ENCODE measurements at places on chromosomes 3 and 15.

DNA sequence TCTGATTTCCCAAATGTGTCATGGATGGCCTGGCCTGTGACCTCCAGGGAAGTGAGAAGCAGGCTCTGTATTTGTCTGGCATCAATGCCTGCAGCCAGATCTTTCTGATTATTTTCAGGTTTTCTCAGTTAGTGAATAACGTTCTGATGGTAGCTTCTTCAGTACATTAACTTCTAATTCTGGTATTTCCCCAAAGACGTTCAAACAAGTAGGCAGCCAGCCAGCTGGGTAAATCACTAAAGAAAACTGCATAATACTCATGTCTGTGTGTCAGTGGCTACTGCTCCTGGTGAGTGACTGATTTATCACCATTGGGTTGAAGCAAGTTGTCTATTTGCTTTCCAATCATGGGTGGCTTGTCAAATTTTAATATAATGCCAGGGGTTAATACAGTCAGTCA, 162.6 kb upstream of the PFN2 start:
- no peak for DNase-seq

DNA sequence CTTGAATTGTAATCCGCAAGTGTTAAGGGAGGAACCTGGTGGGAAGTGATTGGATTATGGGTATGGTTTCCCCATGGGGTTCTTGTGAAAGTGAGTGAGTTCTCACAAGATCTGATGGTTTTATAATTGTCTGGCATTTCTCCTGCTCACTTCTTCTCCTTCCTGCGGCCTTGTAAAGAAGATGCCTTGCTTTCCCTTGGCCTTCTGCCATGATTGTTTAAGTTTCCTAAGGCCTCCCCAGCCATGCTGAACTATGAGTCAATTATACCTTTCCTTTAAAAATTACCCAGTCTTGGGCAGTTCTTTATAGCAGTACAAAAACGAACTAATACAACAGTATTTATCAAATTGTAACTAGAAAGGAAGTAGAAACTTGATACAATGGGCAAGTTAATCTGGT, 31.9 kb downstream of the IFT57 start:
- no peak for DNase-seq

DNA sequence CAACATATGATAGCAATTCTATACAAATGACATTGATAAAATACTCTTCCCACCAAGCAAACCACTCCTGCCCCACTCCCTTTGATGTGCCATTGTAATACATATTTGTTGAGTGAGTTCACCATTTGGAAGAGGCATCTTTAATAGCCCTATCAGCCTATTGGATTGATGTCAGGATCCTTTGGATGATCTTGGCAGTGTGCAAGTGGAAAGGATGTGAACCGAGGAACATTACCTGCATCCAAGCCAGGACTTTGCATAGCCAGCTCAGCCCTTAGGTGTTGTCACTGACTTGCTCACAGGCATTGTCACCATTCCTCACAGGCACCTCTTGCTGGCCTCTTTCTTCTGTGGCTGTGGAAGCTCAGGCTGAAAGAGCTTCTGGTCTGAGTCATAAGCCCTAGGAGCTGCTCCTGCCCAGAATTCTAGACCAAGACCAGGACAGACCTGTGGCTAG, 16.5 kb upstream of the TIMP4 start:
- no peak for DNase-seq

GRCh38 chr3:197961582-197961945, 1.5 kb downstream of the LMLN start:
- no peak for DNase-seq

DNA sequence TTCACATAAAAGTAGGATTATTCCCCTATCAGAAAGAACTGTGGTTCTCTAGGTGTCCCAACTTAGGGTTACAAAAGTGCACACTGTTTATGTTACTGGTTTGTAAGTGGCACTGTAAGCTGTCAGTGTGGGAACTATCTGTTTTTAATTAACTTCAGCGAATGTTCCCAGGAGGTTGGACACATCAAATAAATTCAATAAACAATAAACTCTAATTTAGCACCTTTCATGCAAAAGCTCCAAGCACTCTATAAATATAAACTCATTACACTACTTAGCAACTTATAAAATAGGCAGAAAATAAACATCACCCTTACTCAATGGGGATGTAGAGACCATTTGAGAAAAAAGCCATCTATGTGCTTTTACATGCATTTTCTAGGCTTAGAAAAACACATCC, 168.4 kb upstream of the SLC2A2 start:
- DNase-seq = no peak

GRCh38 chr15:51049081-51049480, 45.6 kb downstream of the TNFAIP8L3 start:
- no peak for DNase-seq

- DNase-seq = no peak
These were observed 16.3 kb downstream of the ZBTB38 start for GRCh38 chr3:141384575-141384974.

DNA sequence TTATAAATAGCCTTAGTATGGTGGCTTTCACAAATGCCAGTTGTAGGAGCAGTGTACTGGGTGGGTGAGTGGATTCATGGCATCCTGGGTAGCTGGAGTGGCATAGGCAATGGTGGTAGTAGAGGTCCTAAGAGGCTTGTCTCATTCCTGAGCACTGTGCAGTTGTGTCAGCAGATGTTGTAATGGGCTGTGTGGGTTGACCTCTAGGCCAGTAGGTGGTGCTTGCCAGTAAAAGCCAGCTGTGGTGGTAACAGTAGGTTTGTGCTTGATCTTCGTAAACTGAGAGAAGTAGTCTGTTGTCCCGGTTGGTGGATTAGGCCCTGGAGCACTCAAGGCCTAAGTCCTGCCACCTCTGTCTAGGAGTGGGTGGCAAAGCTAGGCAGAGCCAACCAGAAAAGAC, 149.7 kb upstream of the SUCLG2 start:
- no peak for DNase-seq

DNA sequence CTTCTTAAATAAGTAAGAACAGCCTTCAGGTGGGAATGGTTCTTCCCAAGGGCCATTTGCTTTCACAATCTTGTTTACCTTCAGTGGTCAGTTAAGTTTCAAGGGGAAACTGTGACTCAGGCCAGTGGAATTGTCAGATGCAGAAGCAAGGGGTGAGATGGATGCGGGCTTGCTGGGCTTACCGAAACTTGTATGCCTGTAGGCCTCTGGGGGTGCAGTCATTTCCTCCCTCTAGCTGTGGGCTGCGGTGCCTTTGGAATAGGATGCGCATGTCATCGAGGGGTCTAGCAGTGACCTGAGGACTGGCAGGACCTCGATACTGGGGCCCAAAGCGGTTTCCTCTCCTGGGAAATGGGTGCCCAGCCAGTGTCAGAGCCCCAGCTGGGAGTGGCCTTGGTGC, 121.6 kb downstream of the EEFSEC start:
- DNase-seq = no peak

- no peak for DNase-seq
These were observed 10.7 kb downstream of the KNSTRN start for GRCh38 chr15:40392986-40393948.

GRCh38 chr15:69610277-69610676, 157.7 kb downstream of the RPLP1 start:
- no peak for DNase-seq

DNA sequence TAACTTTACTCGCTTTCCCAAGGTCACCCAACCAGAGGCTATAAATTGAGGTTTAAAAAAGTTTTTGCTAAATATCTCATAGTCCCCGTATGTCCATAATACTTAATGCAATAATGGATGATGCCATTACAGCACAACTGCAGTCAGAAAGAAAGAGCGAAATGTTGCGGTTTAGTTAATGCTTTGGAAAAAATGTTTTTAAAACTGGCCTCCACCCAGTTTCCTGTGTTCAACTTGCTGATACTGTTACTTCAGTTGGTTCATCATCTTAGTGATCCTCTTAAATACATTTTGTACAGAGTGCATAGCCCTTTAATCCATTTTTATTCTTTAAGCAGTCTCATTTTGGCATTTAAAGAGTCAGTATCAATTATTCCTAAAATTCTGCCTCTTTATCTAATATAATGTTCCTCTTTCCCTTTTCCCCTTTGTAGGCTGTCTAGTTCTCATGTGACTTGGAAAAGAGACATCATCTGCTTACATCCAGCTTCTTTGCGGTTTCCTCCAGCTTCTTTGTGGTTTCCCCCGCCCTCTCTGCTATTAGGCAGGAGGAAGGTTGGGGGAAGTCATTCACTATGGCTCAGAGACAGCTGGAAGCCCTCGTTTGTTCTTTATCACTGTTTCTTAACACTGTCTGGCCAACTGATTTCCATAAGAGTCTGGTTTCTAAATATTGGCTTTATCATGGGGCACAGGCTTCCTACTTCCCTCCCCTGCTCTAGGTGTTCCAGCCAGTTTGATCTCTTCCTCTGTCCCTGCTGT, 154.3 kb downstream of the GOLIM4 start:
- DNase-seq = no peak

GRCh38 chr3:144033863-144034262, 62.2 kb downstream of the DIPK2A start:
- DNase-seq = no peak

DNA sequence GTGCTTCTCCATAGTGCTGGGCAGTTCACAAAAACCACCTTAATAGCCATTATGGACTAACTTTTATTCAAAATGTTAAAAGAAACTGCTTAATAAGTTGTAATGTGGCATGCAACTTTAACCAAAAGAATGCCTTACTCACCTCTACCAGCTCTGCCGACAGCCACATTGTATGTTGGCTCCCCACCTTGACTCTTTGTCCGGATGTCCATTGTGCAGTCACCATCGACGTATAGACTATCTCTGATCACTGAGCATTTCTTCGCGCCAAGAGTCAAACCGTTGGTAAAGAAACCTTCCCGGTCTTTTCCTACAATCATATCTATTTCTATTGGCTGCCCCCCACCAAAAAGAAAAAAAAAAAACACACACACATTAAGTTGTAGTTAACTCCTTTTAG, 2.5 kb downstream of the PFN2 start:
- DNase-seq = no peak

DNA sequence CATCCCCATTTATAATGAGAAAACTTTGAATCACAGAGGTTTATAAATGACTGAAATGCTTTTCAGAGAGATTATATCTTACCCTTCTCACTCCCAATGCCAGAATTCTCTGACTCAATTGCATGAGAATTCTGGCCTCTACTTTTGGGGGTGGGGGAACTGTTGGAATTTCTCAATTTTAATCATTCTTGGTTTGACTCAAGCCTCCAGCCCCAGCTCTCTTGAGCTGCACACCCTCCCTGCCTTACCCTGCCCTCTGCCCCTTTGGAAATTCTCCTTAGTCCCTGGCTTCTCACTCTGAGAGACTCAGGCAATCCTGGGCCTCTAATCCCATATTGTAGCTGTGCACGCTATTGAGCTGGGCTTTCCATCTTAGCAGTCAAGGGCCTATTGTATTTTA, 44.2 kb downstream of the ZNF589 start:
- DNase-seq = no peak

- DNase-seq = no peak
These were observed 7.4 kb upstream of the SH3BP5 start for GRCh38 chr3:15339786-15340215.

DNA sequence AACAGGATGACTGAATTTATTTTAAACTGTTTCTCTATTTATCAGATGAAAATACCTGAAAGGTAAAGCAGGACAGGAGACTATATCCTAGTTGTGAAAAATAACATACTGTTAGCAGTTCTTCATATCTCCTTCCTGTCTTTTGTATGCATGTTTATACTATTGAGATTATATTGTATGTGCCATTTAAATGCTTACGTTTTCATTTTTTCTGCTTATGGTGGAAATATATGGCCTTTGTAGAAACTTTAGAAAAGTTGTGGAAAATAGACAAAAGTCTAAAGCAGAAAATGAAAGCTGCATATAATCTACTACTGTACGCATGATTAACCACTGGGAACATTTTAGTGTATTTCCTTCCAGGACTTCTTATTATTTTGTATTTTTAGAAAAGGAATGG, 2.1 kb upstream of the PPM1L start:
- no peak for DNase-seq

GRCh38 chr3:51706788-51707731, at the start of gene GRM2:
GRM2 (plus strand) TSS chr3:51707068; CDS start chr3:51708984, 1,916 bp downstream.
- DNase-seq = no peak

DNA sequence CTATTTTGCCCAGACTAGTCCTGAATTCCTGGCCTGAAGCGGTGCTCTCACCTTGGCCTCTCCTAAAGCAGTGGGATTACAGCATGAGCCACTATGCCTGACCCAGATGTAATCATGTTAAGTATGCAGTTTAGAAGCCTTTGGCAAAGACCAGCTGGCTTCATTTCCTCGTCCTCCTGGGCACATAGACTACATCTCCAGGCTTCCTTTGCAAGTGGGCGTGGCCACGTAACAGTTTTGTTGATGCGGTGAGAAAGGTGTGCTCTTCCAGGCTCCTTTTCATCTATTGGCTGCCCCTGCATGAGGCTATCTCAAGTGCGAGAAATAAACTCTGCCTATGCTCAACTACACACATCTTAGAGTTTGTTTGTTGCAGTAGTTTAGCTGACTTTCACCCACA, 13.0 kb downstream of the SV2B start:
- DNase-seq = no peak

DNA sequence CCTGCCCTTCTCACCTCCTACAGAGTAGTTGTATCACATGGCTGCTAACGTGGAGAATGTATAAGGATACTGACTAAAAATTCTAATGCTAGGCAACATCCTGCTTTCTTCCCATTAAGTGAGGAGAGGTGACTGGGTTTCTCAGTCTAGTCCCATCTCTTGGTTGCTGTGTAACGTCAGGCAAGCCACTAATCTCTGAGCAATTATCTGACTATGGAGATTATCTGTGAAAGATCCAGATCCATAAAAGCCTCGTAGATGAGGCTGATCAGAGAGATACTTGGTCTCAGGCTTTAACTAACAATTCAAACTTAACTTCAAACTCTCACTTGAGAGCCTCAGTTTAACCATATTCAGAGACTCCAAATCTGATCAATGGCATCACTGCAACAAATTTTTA, 4.7 kb upstream of the RPS17 start:
- DNase-seq = no peak

DNA sequence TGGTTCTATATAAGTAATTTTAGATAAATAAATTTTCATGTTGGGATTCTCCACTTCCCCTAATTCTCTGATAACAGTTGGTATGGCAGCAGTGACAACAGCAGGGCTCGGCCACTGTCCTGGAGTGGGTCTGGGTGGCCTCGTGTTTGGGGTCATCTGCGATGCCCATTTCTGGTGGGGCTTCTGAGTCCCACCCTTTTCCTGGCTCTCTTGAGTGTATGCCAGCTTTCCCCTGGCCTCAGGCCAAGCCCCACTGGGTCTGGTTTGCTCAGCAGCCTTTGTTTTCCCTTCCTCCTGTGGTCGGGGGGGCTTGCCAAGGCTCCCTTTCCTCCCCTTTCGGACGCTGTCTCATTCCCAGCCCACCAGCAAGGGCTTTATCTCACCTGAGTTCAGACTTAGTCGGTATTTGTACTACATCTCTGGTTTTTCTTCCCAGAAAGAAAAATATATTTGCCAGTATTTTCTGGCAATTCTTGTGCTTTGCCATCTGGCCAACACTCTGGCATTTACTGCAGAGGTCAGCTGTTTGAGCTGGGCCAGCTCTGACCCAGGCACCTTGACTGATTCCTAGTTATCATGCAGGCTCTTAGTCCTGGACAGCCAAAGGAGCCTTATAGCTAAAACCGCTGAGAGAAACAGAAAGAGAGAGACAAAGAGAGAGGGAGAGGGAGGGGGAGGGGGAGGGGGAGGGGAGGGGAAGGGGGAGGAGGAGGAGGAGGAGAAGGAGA, 35.2 kb downstream of the MYZAP start:
- no peak for DNase-seq

- no peak for DNase-seq
These were observed 132.2 kb upstream of the TSC22D2 start for GRCh38 chr3:150275941-150276340.
